ENCODE measurements at places on chromosomes 2 and 18.

DNA sequence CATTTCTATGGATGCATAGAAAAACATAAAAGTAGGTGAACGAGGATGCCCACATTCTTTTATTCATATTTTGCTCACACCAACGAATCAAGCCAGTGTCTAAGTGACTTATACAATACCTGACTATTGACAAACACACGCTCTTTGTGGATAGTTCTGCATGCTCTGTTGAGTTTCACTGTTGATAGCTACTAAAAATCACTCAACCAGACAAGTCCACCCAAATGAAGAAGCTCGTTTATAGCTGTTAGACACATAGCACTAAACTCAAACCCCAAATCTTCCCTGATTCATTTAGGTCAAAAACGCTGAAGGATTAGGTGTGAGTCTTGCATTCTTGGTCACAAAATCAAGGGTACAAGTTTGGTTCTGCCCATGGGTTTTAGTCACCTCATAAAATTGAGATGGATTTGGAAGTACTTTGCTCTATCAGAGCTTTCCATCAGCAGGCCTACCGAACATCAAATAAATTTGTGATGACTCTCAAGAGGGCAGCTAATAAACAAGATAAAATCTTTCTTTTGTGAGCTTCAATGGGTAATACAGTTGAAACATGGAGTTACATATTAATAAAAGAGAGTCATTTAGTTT is 92.7 kb upstream of the ETAA1 start:
- no peak for DNase-seq

- no peak for DNase-seq
Measured at GRCh38 chr2:215692387-215693079, 256.7 kb upstream of the FN1 start.

DNA sequence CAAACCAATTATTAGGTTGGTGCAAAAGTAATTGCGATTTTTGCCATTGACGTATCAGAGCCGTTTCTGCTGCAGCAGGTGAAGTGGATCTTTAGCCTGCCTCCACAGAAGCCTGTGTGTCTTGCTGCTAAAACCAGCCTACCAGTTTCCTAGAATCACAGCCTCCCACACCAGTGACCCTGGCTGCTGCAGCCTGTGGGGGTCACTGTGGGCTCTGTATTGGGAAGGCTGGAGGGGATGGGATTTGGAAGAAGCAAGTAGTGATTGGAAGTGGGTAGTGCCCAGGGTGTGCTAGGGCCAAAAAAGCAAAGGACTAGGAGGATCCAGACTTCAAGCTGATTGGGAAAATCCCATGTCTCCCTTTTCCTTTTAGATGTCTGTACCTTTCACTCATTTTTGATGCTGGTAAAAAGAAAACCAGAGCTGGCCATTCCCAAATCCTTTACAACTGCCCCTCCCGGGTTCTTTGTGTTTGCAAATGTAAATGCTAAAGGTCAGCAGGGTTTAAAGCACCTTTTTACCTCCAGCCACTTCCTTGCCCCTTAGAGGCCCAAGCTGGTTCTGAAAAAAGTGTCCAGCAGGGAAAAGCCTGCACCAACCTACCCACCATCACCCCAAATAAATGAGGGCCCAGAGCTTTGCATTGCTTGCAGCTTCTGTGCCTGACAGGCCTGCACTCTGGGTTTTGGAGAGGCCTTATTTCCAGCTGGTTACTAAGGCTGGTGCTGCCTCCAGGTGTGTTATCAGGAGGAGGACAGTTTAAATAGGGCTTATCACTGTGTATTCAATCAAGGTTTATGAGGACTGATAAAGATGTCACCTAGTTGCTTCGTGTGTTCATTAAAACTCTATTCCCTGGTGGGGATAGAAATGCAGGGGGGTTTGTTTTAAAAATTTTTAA is 172.0 kb downstream of the MIB1 start:
- DNase-seq: no peak

DNA sequence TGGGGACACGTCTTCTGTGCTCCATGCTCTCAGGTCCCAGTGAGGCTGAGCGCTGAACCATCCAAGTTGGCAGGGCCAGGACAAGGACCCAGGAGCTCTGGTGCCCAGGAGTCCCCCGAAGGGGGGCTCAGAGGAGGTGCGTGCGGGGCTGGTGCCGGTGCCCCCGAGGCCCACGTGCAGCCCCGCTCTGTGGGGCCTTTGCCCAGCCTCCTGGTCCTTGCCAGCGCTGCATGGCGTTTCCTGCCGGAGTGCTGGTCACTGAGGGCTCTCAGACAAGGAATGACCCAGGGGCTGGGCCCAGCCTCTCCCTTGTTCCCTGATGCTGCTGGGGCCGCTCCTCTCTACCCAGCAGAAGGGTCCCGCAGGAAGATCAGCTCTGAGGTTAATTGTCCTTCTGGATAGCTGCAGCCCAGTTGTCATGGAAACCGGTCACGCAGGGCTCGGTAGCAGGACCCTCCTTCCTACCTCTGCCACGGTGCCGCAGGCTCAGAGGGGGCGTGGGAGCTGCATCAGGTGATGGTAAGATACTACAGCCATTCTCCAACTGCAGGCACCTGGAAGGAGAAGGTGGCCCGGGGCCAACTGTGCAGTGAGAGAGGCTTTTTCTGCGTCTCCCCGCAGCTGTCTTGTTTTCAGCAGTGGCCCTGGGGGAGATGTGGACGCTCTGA is 64.5 kb downstream of the RRM2 start:
- no peak for DNase-seq

GRCh38 chr2:230666885-230667712 is 45.5 kb upstream of the CAB39 start:
- peak; percentile 38 for DNase-seq

DNA sequence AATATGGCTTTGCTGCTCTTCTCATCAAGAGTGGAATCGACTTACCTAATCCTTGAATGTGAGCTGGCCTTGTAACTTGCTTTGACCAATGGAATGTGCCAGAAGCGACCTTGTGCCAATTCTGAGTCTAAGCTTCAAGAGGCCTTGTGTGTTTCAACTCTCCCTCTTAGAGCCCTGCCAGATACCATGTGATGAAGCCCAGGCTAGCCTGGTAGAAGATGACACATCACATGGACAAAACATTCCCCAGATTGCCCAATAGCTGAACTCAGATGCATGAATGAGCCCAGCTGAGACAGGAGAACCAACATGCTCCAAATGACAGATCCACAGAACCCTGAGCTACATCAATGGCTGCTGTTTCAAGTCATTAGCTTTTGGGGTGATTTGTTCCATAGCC is 4.2 kb upstream of the KLHL14 start:
- DNase-seq: no peak

GRCh38 chr18:24989760-24990593 is 362.0 kb downstream of the ZNF521 start:
- DNase-seq: no peak

- DNase-seq: no peak
Measured at GRCh38 chr18:50190926-50191325, 4.0 kb downstream of the MYO5B start.

DNA sequence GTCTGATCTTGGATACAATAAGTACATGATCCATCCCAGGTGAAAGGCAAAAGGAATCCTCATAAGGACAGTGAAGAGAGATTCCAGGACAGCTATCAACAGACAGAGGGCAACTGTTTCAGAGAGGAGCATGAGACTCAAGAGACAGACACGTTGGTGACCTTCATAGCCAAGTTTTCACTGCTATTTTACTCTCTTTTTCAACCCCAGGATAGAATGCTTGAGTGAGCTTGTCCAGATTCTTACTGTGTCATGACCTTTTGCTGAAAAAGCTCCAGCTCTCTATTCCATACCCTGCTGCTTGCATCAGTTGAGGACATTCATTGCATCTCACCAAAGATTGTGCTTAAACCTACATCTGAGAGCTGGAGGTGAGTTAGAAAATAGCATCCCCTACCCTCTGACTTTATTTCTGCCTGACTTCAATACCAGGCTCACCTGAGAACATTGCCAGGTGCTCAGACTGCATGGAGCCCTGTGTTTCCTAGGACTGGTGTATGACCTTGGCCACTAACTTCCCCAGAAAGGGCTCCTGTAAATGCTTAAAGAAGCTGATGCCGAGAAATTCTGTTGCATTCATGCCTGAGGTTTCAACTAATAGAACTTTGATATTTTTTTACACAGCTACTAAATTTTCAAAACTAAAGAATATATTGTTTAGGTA is 70.4 kb upstream of the TMEM17 start:
- DNase-seq: no peak

DNA sequence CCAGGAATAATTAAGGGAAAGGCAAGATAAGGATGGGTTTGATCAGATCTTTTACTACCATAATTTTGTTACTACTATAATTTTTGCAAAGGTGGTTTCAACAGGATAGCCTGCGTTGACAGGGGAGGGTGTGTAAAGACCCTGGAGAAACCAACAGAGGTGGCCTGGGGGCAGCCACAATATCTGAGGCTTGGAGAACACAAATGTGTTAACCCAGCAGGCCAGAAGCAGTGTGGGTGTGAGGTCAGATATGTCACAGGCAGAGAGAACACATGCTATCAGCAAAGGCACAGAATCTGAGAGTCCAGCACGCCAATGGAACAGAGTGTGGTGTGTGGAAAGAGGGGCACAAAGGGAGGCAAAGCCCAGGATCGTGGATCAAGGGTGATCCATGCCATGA is 399.4 kb upstream of the TRIB2 start:
- DNase-seq: no peak

GRCh38 chr2:234203135-234203984 is 152.9 kb downstream of the SPP2 start:
- DNase-seq: no peak

GRCh38 chr2:53859206-53860181 is at the start of gene GPR75:
Gene GPR75 (minus strand): TSS chr2:53859967. CDS start chr2:53854756, 5,211 bp downstream.
- no peak for DNase-seq

DNA sequence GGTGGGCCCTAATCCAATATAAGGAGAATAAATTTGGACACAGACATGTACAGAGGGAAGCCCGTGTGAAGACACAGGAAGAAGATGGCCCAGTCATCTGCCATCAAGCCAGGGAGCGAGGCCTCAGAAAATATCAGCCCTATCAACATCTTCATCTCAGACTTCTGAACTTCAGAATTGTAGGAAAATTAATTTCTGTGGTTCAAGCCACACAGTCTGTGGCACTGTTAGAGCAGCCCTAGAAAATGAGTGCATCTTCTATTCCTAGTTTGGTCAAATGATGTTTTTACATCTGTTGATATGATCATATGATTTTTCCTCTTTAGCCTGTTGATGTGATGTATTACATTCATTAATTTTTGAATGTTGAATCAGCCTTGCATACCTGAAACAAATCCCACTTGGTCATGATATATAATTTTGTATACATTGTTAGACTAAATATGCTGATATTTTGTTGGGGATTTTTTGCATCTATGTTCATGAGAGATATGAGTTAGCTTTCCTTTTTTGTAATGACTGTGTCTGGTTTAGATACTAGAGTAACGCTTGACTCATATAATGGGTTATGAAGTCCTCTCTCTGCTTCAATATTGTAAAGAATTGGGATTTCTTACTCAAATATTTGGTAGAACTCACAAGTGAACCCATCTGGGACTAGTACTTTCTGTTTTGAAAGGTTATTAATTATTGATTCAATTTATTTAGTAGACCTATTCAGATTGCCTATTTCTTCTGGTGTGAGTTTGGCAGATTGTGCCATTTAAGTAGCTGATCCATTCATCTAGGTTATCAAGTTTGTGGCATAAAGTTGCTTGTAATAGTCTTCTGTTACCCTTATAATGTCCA is 451.4 kb downstream of the EIPR1 start:
- DNase-seq: no peak

DNA sequence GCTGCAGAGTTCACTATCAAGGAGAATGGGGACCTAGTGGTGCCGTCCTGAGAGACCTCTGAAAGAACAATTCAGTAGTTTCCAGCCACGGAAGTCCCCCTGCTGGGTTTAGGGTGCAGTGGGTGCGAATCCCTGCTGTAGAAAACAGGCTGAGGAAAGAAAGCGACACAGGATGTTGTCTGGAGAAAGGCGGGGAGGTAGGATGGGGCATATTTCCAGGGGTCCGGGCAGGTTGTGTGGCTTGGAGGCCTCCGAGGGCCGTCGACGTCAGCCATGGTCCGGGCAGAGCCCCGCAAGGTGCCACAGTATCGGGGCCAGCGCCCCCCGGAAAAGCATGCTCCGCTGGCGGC is 807 bp upstream of the CREB1 start:
- DNase-seq: peak; percentile 72

- DNase-seq: no peak
Measured at GRCh38 chr2:132449868-132450267, 33.3 kb downstream of the GPR39 start.

GRCh38 chr2:159153063-159153462 is 133.4 kb downstream of the WDSUB1 start:
- DNase-seq: no peak

DNA sequence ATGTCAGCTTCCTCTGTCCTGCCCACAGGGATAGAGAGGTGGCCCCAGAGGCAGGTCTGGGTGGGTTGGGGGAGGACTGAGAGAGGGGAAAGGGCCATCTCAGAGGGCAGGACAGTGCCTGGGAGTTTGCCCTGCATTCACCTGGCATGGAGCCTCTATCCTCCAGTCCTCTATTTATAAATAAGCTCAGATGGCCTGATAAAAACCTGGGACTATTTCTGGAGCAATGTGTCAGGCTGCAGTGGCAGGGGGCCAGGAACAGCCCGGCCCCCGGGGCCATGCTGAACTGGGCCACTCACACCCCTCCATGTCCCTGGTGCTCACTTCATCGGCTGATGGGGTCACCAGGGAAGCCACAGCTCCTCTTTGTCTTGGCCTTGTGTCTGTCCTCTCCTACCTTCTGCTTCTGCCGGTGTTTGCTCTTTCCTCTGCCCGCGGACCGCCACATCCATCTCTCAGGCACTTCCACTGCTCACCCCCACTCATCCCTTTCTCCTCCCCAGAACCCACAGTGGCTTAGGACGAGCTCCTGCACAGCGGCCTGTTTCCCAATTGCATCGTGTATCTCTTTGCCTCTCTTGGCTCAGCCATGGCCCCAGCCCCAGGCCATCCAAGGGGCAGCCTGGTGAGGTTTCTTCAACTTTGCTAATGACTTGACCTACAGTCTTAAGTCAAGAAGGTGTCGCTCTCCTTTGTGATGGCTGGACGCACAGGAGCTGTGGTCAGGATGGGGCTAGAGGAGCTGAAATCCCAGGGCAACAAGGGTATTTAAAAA is 38.8 kb downstream of the SCTR start:
- DNase-seq: no peak

DNA sequence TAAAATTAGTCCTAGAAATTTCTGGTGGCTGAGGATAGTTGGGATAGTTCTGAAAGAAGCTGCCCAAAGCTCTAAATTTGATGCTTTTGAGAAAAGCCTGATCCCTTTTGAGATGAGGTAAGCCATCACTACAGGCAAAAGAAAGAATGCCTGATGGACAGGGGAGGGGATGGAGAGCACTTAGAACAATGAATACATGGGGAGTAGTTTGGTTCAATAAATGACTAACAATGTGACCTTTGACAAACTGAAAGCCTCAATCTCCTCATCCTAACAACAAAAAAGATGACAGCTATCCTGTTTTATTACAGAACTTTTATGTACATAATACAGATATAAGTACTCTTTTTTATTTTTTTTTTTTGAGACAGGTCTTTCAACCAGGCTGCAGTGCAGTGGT is 42.7 kb downstream of the GFPT1 start:
- DNase-seq: no peak

DNA sequence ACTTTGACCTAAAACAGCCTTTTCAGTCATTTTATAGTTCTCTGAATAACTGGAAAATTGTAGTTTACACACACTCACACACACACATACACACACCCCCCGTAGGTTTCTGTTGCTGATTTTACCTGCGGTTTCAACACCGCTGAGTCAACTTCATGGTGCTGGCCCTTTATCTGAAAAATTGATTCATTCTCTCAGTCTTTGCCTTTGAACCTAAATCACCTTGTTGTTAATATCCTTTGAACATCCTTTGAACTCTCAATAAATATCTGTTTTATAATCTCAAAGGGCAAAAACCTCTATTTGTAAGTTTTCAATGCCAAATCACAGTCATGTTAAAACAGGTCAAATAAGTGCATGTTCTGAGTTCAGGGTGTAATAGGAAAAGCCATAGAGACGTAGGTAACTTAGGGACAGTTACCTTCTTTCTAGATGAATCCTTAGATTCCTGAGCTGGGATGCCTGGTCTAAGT is 109.0 kb upstream of the BZW1 start:
- DNase-seq: peak; percentile 39

Measured in stimulated activated naive CD8-positive, alpha-beta T cell treated with anti-CD3 and anti-CD28 coated beads, Interleukin-15, Interleukin-2, amounts not matched to agents 100 U/mL and 50 U/mL, for 24 hours (primary cell).